Sciatic nerve (tissue), 2 donors: ENCODE measurements at places on chromosomes 5 and 9.

DNA sequence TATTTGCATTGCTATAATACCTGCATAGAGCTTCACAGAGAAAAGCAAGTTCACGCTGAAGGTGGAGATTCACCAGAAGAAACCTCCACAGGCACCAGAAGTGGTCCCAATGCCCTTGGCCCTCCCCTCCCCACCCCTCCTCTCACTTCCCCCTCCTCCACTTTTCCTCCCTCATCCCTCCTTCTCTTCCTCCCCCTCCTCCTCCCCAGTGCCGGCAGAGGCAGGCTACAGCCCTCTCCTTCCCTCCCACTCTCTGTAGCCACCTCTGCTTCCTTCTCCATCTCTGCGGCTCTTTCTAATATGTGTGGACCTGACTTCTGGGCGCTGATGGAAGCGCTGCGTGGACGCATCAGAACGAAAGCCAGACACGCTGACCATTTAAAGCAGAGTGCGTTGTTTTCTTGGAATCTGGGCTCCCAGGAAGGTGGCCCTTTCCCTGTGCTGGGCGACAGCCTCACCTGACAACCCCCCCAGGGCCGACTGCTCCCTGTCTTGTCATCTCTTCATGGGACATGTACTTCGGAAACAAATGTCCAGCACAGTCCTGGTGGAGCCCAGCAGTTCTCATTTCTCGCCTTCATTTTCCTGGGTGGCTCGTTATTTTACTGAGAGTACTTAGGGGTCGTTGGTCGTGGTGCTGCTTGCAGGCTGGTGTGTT is 29.5 kb downstream of the NDUFS6 start:
- no peak for DNase-seq

- DNase-seq: no peak
Observed at GRCh38 chr9:106535439-106535838, 327.5 kb upstream of the ZNF462 start.

DNA sequence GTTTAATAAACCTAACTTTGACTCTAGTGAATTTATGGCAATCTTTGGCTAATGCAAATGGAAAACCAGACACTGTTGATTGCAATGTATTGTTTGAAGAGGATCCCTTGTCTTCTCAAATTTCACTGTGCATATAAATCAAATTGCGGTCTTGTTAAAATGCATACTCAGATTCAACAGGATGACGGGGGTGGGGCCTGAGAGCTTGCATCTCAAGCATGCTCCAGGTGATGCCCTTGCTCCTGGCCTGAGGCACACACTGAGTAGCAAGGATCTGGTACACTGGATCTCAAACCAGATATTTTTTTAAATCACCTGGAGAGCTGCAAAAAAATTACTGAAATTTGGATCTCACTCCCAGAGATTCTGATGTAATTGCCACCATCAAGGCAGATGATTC is 463.7 kb downstream of the DNAH5 start:
- no peak for DNase-seq

GRCh38 chr5:10586555-10586954 is 22.7 kb downstream of the ANKRD33B start:
- no peak for DNase-seq

- DNase-seq: no peak
Observed at GRCh38 chr9:113446323-113446740, 17.2 kb upstream of the RGS3 start.

DNA sequence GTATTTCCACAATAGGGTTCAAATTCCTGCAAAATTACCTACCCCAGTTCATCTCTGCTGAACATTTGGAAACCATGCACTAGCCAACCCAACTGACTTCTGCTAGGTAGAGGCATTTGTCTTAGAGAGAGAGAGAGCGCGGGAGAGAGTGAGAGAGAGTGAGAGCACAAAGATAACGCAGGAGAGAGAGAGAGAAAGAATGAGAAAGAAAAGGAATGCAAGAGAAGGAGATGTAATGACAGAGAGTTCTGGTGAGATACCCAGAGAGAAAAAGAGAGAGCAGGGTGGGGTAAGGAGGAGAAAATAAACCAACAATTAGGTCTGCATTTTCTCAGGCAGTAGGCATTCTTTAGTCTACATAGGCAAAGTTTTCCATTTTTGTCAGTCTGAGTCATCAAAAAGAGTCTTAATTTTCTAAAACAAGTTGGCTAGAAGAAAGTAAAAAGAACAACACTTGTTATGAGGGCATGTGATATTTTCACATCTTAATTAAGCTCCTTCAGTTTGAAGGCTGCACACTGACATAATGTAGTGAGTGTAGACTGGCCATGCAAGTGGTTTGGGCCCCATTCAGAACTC is 98.2 kb downstream of the MAP1B start:
- DNase-seq: no peak

DNA sequence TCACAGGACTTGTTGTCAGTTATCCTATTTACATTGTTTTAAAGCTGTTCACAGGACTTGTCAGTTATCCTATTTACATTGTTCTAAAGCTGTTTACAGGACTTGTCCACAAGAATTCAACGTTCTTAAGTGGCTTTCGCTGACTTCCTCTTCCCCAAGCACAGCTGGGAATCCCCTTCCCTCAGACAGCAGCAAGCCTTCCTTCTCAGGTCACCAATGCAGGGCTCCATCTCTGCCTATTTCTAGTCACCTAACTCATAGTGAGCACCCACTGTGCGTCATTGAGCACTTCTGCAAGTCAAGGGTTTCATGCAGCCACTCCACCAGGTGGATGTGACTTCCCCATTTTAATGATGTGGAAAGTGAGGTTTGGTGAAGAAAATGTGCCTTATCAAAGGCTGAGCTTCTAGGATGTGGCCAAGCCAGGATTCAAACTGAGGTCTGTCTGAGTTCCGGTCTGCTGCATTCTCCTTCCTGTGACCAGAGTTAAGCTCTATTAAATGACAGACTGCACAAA is 109.8 kb upstream of the ZNF462 start:
- no peak for DNase-seq

- peak; percentile 69 for DNase-seq
Observed at GRCh38 chr5:129904667-129905472, 605 bp downstream of the CHSY3 start.

DNA sequence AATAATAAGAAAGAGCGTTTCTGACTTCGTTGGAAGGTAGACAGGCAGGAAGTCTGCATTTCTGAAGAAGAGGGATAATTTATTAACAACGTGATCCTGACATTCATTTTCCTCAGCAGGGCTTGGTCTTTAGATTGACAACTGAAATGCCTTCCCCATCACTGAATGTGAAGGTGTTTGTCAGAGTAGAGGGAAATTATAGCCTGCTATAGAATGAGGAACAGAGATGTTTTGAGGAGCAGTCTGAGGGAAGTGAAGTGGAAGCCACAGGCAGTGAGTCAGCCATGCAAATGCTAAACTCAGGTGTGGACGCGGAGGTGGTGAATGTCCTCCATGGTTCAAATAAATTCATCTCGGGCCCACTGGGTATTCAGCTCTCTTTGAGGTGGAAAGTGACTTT is 30.5 kb downstream of the C7 start:
- no peak for DNase-seq

- peak; percentile 77 for DNase-seq
Observed at GRCh38 chr9:89137542-89138462, 40.8 kb downstream of the SHC3 start.
